ENCODE measurements at places on chromosomes 5 and 9.

- no peak for DNase-seq
Observed at GRCh38 chr5:107853696-107854095, 183.0 kb upstream of the EFNA5 start.

DNA sequence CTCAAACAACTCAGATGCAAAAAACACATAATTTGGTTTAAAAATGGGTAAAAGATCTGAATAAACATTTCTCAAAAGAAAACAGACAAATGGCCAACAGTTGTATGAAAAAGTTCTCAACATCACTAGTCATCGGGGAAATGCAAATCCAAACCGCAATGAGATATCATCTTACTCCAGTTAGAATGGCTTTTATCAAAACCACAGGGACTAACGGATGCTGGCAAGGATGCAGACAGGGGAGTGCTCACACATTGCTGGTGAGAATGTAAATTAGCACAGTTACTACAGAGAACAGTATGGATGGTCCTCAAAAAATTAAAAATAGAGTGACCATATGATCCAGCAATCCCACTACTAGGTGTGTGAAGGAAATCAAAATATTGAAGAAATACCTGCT, 589.1 kb upstream of the ADAMTS16 start:
- no peak for DNase-seq

- DNase-seq, result no peak
Observed at GRCh38 chr5:113333411-113333810, 101.4 kb downstream of the TSSK1B start.

DNA sequence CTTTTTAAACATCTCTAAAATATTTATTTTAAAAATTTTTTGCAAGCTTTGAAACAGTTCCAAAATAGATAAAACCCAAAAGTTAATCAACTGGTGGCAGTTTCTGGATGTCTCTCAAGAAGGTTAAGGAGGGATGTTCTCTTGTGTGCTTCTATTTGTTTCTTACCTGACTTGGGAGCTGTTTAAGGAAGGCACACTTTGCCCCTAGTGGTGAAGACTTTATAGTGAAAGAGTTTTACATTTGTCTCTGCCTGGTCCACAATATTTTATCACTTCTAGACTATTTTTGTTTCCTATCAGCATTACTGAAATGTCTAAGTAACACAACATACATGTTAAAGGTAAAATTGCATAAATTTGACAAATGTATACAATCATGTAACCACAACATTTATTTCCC, 552.8 kb downstream of the SEMA5A start:
- no peak for DNase-seq

DNA sequence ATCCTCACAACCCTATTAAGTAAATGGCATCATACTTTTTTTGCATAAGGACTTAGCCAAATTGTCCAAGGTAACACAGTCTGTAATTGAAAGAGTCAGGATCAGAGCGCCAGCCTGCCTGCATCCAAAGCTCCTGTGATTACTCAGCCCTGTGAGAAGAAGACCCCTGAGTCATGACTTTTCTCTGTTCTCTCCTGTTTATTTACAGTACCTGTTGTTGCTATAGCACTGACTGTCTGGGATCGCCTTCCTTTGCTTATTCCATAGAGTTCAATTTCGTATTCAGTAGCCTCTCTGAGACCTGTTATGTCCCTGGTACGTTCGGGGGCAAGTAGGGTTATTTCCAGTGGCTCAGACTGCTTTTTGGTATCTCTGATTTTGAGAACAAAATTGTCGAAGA, 71.8 kb downstream of the TNC start:
- no peak for DNase-seq

DNA sequence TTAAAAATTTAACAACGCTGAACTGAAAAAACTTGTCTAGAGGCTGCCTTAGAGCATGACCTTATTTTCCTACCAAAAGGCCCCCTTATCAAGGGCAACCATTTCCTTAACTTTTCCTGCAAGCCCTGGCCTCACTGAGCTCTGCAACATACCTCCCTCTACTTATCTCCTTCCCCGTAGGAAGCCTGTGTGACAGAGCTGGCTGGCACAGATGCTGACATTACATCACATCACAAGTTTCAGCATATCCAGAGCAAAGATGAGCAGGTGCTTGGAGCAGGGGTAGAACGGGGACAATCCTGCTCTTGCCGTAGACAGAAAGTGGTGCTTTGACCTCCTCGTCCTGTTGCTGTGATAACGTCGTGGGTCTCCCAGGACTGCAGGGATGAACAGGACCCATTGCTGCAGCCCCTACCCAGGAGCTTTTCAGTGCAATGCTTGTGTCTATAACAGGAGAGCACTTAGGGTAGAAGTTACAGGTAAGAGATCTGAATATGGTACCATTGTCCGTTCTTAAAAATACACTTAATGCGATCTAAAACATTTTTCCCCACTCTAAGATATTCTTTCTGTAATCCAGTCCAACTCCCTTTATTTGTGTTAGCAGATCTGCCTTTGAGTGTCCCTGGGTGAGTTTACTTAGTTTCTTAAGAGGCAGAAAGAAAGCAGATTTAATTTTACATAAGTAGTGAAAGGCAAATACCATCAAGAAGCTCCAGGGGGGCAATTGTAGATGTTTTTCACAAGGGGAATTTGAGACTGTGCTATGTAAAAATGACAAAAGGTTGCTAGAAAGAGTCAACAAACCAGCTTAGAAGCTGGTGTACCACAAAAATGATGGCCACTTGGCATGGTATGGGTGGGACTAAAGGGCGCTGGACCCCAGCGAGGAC, 101.9 kb upstream of the EFNA5 start:
- peak; percentile 67 for DNase-seq

Data from DMS79 (cell line).